ENCODE measurements at places on chromosomes 11 and 22.

DNA sequence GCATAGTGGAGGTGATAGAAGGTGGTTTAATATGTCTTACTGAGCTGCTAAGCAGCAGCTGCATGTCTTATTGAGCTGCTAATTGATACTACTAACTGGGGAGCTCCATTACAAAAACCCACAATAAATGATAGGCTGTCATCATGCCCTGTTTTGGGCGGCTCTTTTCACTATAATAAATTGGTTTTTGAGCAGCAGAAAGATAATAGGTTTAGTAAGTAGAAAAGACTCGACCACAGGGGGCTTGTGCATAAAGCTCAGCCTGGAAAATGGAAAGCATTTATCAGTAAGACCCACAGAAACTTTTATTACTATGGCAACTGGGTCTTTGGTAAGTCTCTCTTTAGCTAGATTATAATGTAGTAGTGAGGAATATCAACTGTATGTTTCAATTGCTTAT, 117.6 kb downstream of the LDLRAD3 start:
- DNase-seq: no peak

GRCh38 chr22:46234969-46235368, 15.1 kb downstream of the CDPF1 start:
- no peak for DNase-seq

- no peak for DNase-seq
Measured at GRCh38 chr22:30881361-30882183, 87.0 kb downstream of the MORC2 start.

- no peak for DNase-seq
Measured at GRCh38 chr11:69624293-69624692, 16.7 kb upstream of the CCND1 start.

DNA sequence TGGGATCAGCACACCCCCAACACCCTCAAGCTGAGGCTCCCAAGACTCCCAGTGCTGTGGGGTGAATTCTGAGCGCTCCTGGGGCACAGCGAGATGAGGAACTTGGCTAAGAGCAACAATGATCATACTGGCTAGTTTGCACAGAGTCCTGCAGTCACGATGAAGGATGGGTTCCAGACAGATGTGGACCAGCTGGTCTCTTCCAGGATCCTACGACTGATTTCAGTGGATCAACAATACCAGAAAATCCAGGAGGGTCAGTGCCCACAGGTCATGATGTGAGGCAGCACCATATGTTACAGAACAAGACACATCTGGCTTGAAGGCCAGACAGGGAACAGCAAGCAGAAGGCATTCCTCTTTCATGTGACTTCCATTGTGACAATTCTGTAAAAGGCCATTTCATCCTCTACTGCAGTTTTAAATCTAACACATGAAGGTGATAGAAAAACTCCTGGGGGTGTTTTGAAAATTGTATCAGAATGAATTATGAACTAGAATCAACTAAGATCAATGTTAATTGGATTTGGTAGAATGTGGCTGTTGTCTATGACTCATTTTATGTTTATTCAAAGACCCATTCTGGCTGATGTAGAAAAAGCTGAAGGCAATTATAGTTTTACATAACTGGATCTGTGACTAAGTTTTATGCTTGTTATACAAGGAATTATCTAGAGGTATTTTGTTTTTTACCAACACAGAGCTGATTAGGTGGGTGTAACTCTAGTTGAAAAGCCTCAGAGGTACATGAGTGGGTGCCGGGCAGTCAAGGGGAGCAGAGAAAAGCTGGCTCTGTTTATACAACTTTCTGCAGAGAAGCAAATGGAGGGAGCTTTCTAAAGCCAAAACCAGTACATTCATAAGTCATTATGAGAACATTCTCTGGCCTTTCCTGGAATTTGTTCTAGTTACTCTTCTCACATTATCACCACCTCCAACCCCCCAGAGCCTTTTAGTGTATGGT, 29.1 kb downstream of the OR52K1 start:
- DNase-seq: no peak

DNA sequence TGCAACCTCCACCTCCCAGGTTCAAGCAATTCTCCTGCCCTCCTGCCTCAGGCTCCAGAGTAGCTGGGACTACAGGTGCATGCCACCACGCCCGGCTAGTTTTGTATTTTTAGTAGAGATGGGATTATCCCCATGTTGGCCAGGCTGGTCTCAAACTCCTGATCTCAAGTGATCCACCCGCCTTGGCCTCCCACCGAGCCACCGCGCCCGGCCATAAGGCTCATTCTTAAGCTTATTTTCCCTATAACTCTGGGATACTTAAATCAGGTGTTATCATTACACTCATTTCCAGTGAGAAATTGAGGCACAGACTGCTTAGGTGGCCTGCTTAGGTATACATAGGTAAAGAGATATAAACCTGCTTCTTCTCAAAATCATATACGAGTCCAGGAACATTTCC, 188.3 kb upstream of the MTNR1B start:
- no peak for DNase-seq

- no peak for DNase-seq
Measured at GRCh38 chr22:43185860-43186261, 1.1 kb downstream of the TTLL12 start.

- DNase-seq: no peak
Measured at GRCh38 chr22:17972385-17973191, 51.8 kb downstream of the MICAL3 start.

DNA sequence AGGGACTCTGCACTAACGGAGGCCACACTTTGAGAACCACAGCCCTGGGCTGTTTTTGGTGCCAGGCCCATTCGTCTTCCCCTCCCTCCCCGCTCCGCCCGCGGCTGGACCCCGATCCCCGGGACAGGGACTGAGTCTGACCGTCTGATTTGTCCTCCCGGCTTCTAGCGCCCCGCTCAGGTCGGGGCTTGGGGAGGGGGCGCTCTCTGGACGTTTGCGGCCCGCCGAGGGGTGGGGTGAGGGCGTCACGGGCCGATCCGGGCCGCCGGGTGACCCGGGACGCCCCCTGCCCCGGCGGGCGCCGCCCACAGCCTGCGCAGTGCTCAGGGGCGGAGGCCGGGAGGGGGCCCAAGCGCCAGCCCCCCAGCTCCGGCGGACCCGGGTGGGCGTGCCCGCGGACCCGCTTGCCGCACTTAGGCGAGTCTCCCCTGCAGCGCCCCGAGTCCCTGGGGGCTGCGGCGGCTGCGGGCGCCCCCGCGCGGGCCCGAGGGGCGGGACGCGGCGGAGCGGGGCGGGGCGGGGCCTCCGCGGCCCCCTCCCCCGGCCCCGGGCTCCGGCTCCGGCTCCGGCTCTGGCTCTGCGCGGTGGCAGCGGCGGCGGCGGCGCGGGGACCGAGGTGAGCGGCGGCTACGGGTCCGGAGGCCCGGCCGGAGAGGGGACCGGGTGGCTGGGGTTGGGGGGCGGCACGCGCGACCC, 33.7 kb upstream of the PRR5 start:
- peak; percentile 48 for DNase-seq

DNA sequence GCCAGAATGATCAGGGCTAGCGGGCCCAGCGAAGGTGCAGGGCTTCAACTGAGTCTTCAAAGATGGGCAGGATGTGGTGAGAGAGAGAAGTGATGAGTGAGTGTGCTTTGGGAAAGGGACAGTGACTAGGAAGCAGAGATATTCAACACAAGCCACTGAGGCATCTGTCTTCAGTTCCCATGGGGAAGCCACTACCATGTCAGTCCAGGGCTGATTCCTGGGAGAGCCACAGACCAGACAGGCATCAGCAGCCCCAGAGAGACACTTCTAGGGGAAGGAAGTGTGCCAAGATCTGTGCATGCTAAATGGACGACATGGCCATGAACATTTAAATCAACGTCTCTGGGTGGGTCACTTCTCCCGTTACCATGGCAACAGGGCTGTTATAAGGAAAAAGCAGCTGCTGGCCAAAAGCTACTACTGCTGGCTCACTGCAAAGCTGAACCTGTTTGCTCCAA, 28.5 kb downstream of the P4HA3 start:
- no peak for DNase-seq
